Activated T-helper 2 cell treated with anti-CD3 and anti-CD28 coated beads, Interferon-gamma antibody, Interleukin-2, Interleukin-4, amounts not matched to agents 10 μg/mL and 5 μg/mL and 100 μg/mL, durations not matched to agents 14 hours and 24 hours and 36 hours (primary cell): ENCODE measurements at places on chromosomes 16 and 17.

DNA sequence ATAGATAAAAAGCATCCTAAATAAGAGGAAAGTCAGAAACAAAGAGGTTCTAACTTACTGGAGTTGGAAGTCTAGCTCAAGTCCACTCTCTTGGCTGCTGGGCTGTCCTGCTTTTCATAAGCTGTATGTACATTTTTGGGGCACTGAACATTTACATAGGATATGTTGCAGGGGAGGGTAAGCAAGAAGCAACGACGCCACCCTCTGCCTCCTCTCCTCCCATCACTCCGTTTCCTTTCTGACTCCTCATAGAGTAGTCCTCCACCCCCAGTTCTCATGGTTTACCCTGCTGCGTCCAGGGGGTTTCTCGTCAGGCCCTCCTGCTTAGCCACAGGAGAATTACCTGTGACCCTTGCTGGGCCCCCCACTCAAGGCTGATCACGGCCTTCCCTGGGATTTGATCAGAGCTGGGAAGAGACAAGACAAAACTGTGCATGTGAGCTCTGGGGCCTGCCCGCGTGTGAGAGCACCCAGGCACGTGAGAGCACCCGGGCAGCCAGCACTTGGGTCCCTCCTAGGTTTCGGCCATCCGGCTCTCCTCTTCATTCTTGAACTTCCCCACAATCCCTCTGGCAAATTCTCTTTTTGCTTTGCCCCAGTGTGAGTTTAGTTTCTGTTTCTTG is 37.1 kb downstream of the TMEM11 start:
- no peak for DNase-seq

- DNase-seq, result no peak
These were observed 77.4 kb downstream of the ANKFN1 start for GRCh38 chr17:56230660-56231059.

DNA sequence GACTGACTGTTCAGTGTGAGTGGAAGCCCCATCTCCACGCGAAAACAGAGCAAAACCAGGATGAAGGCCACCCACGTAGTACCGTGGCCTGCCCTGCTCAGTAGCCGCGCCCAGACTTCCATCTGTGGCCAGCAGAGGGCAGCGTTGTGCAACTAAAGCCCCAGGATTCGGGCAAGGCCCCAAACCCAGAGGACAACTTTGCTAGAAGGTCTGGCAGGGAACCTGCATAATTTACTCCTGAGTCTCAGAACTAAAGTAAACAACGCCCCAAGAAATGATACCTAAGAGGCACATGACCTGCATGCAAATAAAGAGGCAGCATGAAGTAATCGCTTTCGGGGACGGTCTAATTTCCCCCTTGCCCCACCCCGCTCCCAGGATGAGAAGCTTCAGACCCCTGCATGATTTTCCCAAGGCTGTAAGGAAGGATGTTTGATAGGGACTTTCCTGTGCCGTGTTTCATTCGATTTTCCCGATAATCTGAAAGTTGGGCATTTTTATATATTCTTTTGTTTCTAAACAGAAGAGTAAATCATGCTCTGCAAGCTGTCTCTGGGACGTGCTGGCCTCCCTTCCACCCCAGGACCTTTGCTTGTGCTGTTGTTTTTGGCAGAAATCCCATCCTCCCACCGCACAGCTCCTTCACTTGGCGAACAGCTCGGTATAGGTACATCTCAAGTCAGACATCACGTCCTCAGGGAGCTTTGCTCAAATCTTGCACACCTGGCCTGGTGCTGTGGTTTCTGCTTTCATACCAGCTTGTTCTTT is 18.6 kb downstream of the HSBP1 start:
- DNase-seq, result peak; percentile 72

GRCh38 chr16:2804728-2805127 is 6.5 kb downstream of the PRSS41 start:
- no peak for DNase-seq

GRCh38 chr17:76793775-76794174 is 55.9 kb downstream of the MFSD11 start:
- no peak for DNase-seq
